Activated CD8-positive, alpha-beta memory T cell treated with anti-CD3 and anti-CD28 coated beads, Interleukin-2, amount 50 U/mL, for 4 hours (primary cell): ENCODE measurements at places on chromosomes 3 and 15.

DNA sequence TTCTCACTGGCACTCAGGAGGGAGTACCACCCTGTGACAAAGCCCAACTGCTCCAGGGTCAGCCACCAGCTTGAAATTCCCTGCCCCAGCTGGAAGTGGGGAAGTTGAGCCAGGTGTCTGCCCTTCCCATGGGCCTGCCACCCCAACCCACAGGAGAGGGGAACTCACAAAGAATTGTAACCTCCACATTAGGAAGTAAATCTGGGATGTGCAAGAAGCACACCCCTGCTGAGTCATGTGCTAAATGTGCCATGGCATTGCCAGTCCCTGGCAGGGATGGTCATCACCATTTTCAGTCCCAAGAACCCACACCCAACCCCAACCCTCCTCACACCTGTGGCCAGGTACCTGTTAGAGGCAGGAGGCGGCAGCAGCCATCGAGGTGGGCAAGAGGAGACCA lies 165.2 kb upstream of the THBS1 start:
- DNase-seq, result no peak

GRCh38 chr3:171685116-171685895 lies 125.0 kb downstream of the PLD1 start:
- DNase-seq, result no peak

DNA sequence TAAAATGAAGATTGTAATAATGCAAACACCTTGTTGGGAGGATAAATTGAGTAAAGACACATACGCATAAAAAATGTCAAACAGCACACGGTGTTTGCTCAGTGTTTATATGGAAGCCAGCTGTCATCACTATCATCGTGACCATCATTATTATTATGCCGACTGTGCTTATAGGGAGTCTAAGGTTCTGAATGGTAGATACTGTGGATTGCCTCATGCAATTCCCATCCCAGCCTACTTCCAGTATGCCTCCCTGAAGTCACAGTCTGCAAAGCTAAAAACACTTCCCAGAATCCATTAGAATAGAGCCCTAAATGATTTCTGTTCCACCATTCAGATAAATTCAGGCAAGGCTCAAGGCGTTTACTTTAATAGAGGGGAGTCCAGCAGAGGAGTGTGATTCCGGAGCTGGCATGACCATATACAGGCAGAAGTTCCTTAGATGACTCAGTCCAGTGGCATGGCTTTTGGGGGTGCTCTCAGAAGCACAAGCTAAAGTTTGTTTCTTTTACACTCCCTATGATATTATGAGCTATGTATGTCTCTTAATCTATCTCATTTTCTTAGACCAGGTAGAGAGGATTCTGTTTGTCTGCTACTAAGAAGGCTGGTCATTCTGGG lies 148.7 kb downstream of the MEX3B start:
- no peak for DNase-seq

DNA sequence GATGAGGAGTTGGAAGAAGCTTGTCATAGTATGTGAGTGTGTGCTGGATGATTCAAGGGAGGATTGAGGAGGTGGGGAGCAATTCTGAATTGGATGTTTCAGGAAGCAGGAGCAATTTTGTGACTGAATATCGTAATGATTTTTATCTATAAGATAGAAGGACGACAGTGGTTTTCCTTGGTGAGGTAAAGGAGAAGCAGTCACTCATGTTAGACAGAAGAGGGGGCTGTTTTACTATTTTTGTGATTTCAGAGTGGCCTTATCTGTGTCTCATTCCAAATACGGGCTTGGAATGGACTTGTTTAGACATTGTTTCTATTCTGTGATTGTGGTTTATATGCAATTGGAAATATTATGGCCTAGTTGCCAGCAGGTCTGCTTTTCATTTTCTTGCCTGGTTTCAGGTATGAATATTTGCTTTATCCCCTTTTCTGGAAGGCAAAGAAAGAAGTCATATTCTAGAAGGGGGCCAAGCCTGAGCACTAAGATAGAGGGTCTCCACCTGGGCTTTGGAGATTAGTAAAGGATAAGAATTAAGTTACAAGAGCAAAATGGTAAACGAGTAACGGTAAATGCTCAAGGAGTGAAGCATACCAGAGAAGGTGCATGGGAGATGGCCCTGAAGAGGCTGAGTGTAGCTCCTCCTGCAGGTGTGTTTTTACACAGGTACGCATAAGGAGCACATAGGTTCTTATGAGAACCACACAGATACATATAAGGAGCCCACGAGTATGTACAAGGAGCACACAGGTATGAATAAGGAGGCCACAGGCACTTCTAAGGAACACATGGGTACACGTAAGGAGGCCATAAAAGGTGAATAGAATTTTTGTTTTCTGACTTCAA lies 124.6 kb upstream of the KCNAB1 start:
- no peak for DNase-seq

DNA sequence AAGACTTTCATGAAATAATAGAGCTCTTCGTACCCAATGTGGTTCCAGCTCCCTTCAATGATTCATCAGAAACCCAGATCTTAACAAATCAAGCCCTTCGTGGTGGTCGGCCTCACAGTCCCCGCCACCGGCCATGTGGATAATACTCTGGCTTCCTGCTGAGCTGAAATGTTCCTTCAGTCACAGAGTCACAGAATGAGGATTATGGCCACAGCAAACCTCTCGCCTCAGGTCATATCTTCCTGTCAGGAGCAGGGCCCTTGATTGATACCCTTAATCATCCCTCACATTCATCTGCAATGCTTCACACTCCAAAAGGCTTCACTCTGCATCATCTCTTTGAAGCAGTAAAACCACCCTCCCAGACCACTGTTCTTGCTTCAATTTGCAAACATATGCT lies 452.6 kb downstream of the OCA2 start:
- no peak for DNase-seq

DNA sequence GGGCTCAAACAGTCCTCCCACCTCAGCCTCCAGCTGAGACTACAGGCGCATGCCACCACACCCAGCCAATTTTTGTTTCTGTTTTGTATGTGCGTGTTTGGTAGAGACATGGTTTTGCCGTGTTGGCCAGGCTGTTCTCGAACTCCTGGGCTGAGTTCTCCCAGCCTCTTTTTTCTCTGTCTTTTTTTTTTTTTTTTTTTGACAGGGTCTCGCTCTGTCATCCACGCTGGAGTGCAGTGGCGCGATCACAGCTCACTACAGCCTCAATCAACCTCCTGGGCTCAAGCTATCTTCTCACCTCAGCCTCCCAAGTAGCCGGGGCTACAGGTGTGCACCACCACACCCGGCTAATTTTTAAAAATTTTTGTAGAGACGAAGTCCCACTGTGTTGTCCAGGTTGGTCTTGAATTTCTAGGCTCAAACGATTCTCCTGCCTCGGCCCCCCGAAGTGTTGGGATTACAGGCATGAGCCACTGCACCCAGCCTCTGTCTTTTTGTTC lies 867 bp upstream of the DCAF1 start:
- no peak for DNase-seq

- DNase-seq, result no peak
These were observed 20.0 kb upstream of the RBP1 start for GRCh38 chr3:139559541-139559940.

- no peak for DNase-seq
These were observed 939.4 kb downstream of the MCTP2 start for GRCh38 chr15:95170561-95171380.

DNA sequence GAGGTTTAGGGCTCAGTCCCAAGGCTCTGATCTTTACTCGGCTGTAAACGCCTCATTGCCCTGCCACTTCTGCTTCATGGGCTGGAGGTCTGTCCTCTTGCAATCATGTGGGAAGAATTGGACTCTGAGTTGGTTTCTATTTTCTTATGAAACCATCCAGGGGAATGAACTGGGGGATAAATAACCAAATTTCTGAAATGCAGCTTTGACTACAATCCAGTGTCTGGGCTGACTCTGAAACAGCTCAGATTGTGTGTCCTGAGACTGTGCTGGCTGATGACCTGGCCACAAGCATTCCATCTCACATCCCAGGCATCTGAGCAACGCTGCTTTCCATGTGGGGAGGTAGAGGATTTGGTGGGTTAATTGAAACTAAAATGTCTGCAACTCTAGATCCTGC lies 71.0 kb upstream of the GALNT15 start:
- no peak for DNase-seq

- peak; percentile 77 for DNase-seq
These were observed 559 bp downstream of the PKM start for GRCh38 chr15:72230197-72231065.

GRCh38 chr3:194323785-194324735 lies 27.1 kb downstream of the CPN2 start:
- DNase-seq, result peak; percentile 26

GRCh38 chr15:72050700-72051099 lies 67.2 kb downstream of the MYO9A start:
- DNase-seq, result no peak

DNA sequence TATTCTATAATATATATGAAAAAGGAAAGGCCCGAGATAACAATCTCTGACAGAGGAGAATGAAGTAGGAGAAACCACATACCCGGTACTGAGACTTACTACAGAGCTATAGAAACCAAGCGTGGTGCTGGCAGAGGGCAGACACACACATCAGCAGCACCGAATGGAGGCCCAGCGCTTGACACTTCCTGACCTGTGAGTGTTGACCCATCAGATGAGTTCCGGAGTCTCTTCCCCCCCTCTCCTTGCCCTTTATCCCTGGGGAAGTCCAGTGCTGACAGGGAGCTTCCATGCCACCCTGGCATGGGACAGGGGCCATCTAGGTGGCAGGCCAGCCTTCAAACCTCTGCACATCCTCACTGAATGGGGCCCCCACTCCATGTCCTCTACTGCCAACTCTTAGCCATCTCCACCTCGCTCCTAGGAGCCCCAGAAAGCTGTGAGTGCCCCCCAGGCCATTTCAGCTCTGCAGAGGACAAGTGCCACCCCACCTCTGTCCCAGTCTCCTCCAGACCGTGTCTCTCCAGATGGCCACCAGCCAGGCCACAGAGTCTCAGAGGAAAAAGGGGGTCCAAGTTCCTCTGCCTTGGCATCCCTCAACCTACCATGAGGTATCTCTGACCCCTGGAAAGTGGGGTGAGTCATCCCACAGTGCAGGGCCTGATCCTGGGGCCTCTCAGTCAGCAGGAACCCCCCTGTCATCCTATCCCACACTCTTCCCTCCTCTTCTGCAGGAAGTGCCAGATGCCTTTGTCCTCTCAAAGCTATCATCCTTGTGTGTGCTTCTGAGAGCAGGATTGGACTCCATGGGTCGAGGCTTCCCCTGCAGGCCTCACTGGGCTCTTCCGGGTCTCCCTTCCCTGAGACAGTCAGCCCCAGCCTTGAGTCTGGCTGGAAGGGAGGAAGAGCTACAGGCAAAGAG lies 116.5 kb upstream of the ALDH1A3 start:
- DNase-seq, result no peak

DNA sequence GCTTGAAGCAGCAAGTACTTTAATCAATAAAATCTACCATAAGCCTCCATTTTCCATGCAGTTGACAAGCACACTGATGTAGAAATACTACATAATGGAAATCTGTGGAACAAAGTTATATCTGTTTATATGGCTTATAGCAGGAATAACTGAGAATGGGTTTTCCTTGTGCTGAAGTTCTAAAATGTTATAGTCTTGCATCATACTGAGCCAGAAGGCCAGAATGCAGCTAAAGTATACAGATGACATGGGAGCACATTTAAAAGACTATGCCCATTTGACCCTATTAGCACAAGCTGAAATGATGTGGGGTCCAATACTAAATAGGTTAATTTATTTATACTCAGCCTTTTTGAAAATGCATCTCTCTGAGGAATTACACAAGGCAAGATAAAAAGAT lies 25.1 kb downstream of the SLC24A5 start:
- DNase-seq, result no peak

DNA sequence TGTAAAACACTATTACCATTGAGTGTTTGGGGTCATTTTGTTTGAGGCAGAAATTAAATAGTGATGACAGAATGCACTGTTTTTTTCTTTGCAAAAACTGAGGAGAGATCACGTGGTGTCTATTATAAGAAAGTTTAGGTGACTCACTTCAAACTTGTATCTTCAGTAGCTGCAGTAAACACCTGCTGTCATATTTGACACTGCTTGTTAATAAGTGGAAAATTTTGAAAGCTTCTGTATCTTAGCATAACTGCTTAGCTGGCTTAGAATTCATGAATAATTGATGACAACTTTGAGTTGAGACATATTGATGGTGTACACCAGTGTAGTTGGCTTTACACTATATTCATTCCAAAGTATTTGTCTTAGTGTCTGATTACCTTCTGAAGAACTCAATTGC lies 29.7 kb upstream of the MDFIC2 start:
- no peak for DNase-seq

DNA sequence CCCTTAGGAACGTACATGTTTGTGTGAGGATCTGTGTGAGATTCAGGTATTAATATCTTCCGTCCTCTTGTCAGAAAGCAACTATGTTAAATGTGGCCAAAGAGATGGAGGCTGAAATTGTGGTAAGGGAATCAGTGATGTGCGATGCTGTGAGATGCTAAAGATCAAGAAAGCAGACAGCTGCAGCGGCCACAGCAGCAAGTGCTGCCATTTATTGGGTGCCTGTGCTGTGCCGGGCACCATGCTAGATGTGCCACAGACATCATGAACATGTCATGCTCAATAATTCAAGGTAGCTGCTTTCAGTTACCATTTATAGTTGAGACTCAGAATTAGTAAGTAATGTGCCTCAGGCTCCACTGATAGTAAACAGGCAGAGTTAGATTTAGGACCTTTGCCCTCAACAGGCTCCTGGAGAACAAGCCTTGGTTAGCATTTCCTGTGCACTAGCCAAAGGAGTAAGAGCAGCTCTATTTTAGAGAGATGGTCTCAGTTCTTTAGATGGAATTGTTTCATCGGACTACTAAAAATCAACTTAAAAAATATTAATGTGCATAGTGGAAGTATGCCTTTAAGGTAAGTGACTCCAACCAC lies 24.9 kb downstream of the LARS2 start:
- no peak for DNase-seq

DNA sequence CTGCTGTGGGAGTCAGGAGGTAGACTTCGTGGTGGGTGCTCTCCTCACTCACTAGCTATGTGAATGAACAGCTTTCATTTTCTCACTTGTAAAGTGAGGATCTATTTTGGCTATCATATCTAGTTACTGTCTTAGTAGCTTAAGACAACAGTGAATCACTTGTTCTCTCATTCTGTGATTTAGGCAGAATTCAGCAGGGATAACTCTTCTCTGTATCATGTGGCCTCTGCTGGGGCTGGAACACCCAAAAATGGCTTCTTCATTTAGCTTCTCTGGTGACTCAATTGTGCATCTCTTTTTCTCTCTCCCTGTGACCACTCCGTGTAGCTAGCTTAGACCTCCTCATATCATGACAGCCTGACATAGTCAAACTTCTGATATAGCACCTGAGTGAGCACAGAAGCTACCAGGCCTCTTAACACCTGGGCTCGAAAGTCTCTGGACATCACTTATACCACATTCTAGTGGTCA lies 68.4 kb downstream of the BFSP2 start:
- DNase-seq, result no peak

GRCh38 chr15:51613951-51614350 lies 8.6 kb downstream of the DMXL2 start:
- DNase-seq, result no peak

DNA sequence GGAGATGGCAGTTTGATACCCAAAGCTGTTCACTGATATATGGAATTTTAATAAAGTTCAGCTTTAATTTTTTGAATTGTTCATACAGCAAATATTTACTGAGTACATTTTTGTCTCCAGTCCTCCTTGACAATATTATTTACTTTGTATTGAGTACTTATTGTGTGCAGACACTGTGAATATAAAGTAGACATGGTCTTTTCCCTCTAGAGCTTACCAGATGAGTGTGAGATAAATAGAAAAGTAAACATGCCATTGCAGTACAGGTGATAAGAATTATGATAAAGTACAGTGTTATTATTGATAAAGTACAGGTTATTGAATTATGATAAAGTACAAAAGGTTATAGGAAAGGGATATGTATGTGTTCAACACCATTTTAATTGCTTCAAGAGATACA lies 2.1 kb downstream of the UBA5 start:
- DNase-seq, result no peak

- no peak for DNase-seq
These were observed 18.5 kb downstream of the VILL start for GRCh38 chr3:38008971-38009580.
